Cortex of kidney (tissue), 1 donor: ENCODE measurements at places on chromosomes 5 and 9.

DNA sequence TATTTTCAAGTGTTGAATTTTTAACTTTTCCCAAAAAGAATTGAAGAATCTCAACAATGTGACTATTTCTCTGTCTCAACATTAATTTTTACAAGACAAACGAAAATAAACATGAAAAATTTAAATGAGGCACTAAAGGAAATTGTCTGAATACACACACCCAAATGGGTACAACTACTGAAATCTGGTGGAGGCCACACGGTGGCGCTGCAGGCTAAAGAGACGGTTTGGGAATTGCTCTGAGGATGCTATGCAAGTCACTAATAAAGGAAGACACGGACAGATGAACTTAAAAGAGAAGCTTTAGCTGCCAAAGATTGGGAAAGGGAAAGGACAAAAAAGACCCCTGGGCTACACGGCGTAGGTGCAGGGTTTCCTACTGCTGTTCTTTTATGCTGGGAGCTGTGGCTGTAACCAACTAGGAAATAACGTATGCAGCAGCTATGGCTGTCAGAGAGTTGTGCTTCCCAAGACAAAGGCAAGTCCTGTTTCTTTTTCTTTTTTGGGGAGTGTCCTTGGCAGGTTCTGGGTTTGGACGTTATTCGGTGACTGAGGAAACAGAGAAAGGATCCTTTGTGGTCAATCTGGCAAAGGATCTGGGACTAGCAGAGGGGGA, at the start of gene PCDHB10:
TSS of gene PCDHB10 (plus strand) at position 244 of the 616 bp plus-strand sequence. CDS start at position 444, 200 bp downstream.
- DNase-seq = no peak

DNA sequence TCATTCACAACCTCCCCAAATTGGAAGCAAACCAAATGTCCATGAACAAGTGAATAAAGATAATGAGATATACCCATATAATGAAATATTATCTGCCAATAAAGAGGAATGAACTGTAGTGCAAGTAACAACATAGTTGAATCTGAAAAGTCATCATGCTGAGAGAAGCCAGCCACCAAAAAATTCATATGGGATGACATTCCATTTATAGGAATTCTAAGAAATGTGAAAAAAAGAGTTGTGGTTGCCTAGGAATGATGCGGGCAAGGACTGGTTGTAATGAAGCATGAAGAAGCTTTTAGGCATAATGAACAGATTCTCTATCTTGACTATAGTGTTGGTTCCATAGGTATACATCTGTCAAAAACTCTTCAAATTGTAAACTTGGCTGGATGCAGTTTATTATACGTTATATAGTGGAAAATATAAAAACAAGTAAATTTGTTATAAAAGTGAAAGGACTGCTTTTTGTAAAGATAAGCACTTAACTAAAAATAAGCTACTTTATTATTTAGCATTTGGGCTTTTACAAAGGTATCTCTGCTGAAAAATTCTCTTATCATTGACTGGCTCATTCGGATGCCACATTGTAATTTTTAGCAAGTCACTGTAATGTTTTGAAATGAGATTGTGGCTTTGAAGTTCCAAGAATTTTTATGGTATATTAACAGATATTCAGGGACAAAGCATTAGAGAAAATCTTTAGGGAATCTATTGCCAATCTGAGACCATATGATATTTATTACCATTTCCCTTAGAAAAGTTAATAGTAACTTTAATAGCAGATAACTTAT, 21.2 kb upstream of the TTC23L start:
- DNase-seq = no peak

GRCh38 chr9:91085517-91086291, 276.0 kb downstream of the AUH start:
- DNase-seq = no peak

GRCh38 chr9:114652776-114653555, 4.6 kb downstream of the TEX53 start:
- DNase-seq = no peak

GRCh38 chr9:91220021-91220420, 141.7 kb downstream of the AUH start:
- no peak for DNase-seq

GRCh38 chr9:98104445-98104881, 14.6 kb downstream of the TRIM14 start:
- DNase-seq = no peak

- no peak for DNase-seq
Measured at GRCh38 chr5:145027286-145027685, 807.9 kb downstream of the PRELID2 start.
